ENCODE measurements at places on chromosomes 6 and 20. TPM values are rescaled to one million over a fixed set of nuclear protein-coding genes. Genes with fewer than 3 reads are reported as not detected.

ECHDC1 gene
- total RNA-seq, result 84.1 TPM

CNBD2 gene
- total RNA-seq, result 8.8 TPM

CST8 gene
- total RNA-seq, result not detected

CYP21A2 gene
- total RNA-seq, result 0.44 TPM

FAM217A gene
- not detected for total RNA-seq

VSTM2L gene
- total RNA-seq, result 1.6 TPM

DNA sequence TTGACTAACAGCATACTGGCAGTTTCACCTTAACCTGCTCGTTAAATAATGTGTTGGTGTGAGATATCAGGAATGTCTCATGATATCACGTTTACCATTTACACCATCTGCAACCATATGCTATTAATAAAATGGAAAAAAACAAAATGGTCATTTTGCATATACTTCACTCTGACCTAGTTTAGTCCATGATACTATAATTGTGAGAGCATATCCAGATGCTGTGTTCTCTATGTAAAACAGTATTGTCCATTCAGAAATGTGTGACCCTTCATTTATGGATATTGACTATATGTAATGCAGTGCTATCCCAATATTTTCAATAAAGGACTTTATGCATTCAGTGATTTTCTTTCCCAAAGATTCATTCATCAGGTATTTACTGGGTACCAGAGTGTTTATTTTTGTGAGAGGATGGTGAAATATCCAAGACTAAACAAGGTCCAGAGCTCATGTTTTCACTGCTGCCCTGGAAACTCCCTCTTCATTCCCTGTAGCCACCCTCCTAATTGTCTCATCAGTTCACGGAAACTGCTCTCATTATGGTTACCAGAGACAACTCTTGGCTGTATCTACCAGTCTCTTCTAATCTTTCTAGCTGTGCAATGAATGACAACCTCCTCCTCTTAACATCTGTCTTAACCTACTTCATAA is 25.7 kb upstream of the HINT3 start:
- no peak overlapping the region for H3K27ac ChIP-seq
- H3K4me1 ChIP-seq, result peaks cover 4% of the 10 kb centered on the region
- peaks cover 17% of the 10 kb centered on the region for H3K36me3 ChIP-seq

DNA sequence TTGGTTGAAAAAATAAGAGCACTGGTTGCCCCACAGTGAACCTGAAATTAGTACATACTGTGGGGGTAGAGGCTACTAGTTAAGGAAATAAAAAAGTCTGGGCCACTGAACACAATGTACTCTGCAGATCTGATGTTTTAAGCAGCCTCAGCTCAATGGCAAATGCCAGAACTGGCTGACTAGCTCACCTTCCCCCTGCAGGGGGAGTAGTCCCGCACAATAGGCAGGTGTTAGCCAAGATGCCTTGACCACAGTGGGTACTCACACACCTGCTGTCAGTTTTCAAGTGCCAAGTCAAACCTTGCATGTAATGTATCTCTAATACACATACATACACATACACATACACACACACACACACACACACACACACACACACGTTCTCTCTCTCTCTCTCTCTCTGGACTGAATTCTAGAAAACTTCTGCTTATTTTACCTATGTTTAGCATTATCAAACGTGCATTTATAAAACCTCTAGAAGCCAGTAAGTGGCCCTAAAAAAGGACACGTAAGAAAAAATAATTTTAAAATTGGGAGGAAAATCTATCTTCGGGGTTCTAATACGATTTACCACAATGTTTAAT is 36.1 kb downstream of the GMDS start:
- no peak overlapping the region for H3K4me3 ChIP-seq
- peaks cover 4% of the 10 kb centered on the region for H3K4me1 ChIP-seq
- H3K27ac ChIP-seq, result no peak overlapping the region
- H3K36me3 ChIP-seq, result peaks cover 6% of the 10 kb centered on the region

DNA sequence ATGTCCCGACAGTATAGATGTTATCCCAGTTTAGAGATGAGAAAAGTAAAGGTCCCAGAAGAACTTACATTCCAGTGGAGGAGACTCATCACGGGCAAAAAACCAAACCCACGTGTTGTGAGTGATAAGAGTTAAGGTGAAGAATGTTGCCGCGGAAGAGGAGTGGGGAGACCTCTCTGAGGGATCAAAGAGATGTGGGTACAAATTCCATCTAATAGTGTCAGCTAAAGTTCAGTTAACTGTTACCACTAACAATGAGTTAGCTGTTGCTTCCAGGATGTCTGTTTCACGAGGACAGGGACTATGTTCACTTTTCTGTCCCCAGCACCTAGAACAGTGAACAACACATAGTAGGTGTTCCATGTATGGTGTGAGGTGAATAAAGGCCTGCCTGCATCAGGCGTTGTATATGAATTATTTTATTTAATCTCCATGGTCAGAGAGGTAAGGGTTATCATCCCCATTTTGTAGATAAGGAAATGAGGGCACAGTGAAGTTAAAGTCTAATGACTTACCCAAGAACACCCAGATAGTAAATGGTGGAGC is 39.8 kb upstream of the RSPO4 start:
- DNase-seq, result no peak
- no peaks in the 10 kb centered on the region for H3K4me1 ChIP-seq
- H3K4me3 ChIP-seq, result no peak overlapping the region
- peaks cover 6% of the 10 kb centered on the region for H3K27me3 ChIP-seq
- H3K36me3 ChIP-seq, result no peaks in the 10 kb centered on the region

DNA sequence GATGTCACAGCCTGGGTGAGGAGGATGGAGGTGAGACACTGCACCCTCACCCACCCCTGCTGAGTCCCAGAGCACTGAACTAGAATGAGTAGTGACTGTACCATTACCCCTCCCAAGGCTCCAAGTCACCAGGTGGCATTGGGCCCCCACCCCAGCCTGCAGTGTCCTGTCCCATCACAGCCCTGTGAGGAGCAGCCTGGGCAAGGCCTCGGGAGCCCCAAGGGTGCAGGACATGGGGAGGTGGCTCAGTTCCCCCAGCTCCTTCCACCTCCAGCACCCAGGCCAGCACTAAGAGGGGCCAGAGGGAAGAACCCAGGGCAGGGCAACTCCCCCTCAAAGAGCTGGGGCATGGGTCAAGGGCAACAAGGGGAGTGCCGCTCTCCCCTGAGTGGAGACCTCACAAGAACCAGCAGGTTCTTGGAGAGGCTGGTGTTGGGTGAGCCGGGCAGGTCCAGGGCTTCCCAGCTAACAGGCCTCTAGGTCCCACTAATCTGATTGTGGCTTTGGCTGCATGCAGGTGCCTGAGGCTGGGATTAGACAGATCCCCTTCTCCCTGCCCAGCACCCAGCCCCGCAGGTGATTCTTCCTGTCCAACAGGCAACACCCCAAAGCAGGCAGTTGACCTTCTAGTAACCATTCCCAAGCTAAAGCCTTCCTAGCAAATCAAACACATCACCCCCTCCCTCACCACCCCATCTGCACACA is 2.6 kb downstream of the CST4 start:
- peaks cover 6% of the 10 kb centered on the region for H3K27me3 ChIP-seq
- peaks cover 4% of the 10 kb centered on the region for H3K4me1 ChIP-seq
- DNase-seq, result no peak
- H3K4me3 ChIP-seq, result no peak overlapping the region
- peaks cover 3% of the 10 kb centered on the region for H3K36me3 ChIP-seq

DNA sequence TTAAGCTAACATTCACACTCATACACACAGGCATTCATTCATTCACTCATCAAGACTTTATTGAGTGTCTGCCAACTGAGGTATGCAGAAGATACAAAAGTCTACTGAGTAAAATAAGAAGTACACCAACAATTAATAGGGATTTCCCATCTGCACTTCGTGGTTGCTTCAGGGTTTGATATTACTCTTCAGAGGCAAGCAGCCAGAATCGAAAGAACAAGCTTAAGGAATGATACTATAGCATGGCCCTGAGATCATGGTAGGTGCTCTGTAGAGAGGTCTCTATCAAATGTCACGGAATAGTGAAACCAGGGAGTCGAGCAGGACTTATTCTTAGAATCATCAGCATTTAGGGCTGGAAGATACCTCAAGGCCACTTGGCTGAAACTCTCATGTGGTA is 135.4 kb downstream of the NRN1 start:
- no peak overlapping the region for H3K27ac ChIP-seq
- no peak for DNase-seq
- peaks cover 9% of the 10 kb centered on the region for H3K4me1 ChIP-seq
- H3K36me3 ChIP-seq, result no peaks in the 10 kb centered on the region
- no peak overlapping the region for H3K4me3 ChIP-seq

DNA sequence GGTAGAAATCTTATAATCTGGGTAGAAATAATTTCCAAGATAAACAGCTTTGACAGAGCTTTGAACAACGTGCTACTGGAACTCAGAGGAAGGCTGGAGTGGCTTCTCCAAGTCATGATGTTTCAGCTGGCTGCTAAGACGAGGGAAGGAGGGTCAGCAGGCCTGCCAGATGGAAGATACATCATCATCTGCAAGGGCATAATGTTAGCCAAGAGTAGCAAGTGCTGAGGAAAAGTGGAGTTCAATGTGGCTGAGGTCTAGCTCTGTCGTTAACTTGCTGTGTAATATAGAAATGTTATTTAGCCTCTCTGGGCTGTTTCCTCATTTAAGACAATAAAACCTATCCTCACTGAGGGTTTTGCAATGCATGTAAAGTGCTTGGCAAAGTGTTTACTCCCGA is 35.1 kb downstream of the RGS17 start:
- DNase-seq, result no peak
- no peaks in the 10 kb centered on the region for H3K36me3 ChIP-seq
- no peak overlapping the region for H3K27ac ChIP-seq
- H3K27me3 ChIP-seq, result no peaks in the 10 kb centered on the region

GRCh38 chr6:97465877-97466561 is 183.0 kb upstream of the MMS22L start:
- DNase-seq, result no peak
- H3K4me3 ChIP-seq, result no peak overlapping the region
- H3K27me3 ChIP-seq, result peaks cover 1% of the 10 kb centered on the region
- no peaks in the 10 kb centered on the region for H3K36me3 ChIP-seq
- H3K4me1 ChIP-seq, result no peaks in the 10 kb centered on the region

DNA sequence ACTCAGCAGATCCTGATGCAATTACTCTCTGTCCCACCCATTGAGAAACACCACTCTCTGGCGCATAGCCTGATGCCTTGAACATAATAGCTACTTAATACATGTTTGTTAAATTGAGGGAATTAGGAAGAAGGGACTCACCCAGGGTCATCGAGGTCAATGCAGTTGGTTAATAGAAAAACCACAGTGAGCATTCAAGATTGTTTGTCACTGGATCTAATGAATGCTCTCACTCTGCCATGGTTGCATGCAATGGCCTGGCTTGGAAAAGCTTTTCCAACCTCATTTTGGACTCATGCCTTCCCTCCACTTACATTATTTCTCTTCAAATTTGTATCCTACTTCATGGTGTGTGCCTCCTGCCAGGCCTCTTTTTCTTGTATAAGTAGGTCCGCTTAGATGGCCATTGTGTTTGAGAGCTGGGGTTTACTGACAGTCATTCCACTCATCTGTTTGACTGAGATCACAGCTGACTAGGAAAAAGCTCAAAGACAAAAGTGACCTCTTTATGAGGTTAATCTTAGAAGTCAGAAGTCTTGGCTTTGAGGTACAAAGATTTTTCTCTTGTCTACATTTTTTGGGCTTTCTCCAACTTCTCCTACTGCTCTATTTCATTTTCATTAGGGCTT is 154.8 kb upstream of the RAB32 start:
- no peaks in the 10 kb centered on the region for H3K36me3 ChIP-seq
- H3K4me3 ChIP-seq, result no peak overlapping the region
- no peaks in the 10 kb centered on the region for H3K4me1 ChIP-seq
- H3K27ac ChIP-seq, result no peak overlapping the region
- DNase-seq, result no peak

DNA sequence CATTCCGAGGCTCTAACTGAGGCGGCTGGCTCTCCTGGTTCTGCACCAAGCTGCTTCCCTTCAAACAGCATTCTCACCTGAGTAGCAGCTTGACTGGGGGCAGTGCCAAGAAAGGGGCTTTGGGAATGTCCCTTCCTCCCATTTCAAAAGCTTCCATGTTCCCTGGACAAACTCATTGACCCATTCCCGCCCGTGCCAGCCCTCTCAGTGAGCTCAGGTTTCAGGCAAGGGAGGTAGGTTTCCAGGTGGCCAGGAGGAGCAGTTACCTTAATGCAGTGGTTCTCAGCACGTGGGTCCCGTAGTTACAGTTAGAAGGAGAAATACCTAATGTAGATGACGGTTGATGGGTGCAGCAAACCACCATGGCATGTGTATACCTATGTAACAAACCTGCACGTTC is 135.2 kb downstream of the ELOVL4 start:
- H3K4me1 ChIP-seq, result no peaks in the 10 kb centered on the region
- DNase-seq, result no peak
- H3K4me3 ChIP-seq, result no peak overlapping the region
- no peaks in the 10 kb centered on the region for H3K36me3 ChIP-seq
- H3K27ac ChIP-seq, result no peak overlapping the region

GRCh38 chr6:150252714-150253444 is 110.0 kb downstream of the PPP1R14C start:
- no peak overlapping the region for H3K27ac ChIP-seq
- H3K4me3 ChIP-seq, result no peak overlapping the region
- peaks cover 4% of the 10 kb centered on the region for H3K27me3 ChIP-seq
- DNase-seq, result no peak
- peaks cover 6% of the 10 kb centered on the region for H3K4me1 ChIP-seq

DNA sequence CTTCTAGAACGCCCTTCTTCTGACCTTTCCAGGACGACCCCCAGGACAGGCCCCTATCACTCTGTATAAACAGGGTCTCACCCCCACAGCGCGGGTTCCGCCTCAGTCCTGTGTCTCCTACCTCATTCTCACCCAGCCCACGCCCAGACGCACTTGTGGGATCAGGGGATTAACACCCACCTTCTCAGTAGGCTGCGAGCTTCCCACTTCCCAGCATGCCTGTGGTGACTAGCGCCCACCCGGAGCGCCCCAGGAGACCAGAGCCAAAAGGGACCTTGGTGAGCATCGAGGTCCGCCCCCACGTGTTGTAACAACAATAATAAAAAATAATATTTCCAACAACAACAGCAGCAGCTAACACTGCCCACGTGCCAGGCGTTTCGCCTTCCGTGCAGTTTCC is 40.9 kb upstream of the NOL4L start:
- no peak overlapping the region for H3K4me3 ChIP-seq
- H3K27me3 ChIP-seq, result peaks cover 14% of the 10 kb centered on the region
- H3K4me1 ChIP-seq, result peaks cover 19% of the 10 kb centered on the region
- no peaks in the 10 kb centered on the region for H3K36me3 ChIP-seq

- peaks cover 5% of the 10 kb centered on the region for H3K36me3 ChIP-seq
- no peak overlapping the region for H3K27ac ChIP-seq
- H3K27me3 ChIP-seq, result peaks cover 3% of the 10 kb centered on the region
- H3K4me3 ChIP-seq, result no peak overlapping the region
- no peak for DNase-seq
Observed at GRCh38 chr6:107064579-107065065, 36.6 kb downstream of the MTRES1 start.

DNA sequence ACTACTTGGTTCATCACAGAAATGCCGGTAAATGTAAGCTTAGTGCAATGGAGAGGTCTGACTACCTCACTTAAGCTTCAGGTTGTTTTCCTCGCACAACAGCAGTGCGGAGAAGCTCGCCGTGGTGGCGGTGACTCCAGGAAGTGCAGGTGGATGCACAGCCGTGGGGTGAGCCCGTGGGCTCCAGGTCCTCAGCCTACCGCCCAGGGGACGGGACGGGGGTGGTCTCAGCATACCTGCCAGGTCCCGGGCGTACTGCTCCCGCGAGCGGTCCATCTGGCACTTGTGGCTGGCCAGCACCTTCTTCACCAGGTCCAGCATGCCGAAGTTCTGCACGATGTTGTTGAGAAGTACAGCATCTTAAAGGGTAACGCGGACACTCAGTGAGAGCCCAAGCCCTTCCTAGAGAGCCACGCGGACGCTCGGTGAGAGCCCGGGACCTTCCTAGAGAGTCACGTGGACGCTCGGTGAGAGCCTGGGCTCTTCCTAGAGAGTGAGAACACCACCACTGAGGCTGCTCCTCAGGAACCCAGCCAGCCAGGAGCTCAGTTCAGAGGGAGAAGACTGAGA is 17.8 kb upstream of the HELZ2 start:
- no peak overlapping the region for H3K27ac ChIP-seq
- peaks cover 13% of the 10 kb centered on the region for H3K36me3 ChIP-seq
- H3K4me3 ChIP-seq, result no peak overlapping the region
- no peak for DNase-seq

Data from endothelial cell (in vitro differentiated cells).